ENCODE measurements at places on chromosomes 11 and 22.

DNA sequence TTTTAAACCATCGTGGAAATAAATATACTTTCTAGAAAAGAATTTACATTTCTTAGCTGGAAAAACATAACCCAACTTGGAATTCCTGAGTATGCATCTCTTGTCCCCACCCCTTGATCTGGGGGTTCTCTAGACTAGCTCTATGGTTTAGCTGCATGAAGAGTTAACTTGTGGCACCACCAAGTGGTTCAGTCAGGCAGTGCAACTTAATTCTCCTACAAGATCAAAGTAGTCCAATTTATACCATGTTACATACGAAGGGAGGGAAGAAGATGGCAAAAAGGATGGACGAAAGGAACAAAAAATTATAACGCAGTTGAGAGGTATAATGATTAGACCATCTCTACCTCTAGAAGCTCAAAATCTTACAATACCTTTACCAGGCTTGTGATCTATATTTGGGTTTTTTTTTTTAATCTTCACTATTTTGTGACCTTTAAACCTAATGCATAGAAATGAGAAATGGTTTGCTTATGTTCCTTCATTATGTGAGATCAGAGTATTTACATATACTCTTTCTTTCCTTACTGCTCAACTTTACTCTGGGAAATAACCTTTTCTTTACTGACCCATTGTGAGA, 28.5 kb upstream of the ALKBH3 start:
- no peak overlapping the region for H3K27ac ChIP-seq
- H3K4me3 ChIP-seq, result no peak overlapping the region
- H3K27me3 ChIP-seq, result no peaks in the 10 kb centered on the region
- peak; percentile 37 for DNase-seq
- H3K4me1 ChIP-seq, result no peaks in the 10 kb centered on the region

- no peaks in the 10 kb centered on the region for H3K36me3 ChIP-seq
- no peak overlapping the region for H3K4me3 ChIP-seq
- H3K4me1 ChIP-seq, result peaks cover 4% of the 10 kb centered on the region
Observed at GRCh38 chr22:37345863-37346504, 63.7 kb downstream of the CYTH4 start.

- peaks cover 14% of the 10 kb centered on the region for H3K27me3 ChIP-seq
- H3K36me3 ChIP-seq, result peaks cover 5% of the 10 kb centered on the region
- DNase-seq, result no peak
- no peak overlapping the region for H3K4me3 ChIP-seq
Observed at GRCh38 chr22:49184736-49185135, 642.9 kb downstream of the BRD1 start.

- DNase-seq, result no peak
- H3K4me1 ChIP-seq, result no peaks in the 10 kb centered on the region
- no peaks in the 10 kb centered on the region for H3K27me3 ChIP-seq
- H3K4me3 ChIP-seq, result no peak overlapping the region
- H3K36me3 ChIP-seq, result no peaks in the 10 kb centered on the region
Observed at GRCh38 chr11:38156495-38157146, 1558.6 kb upstream of the RAG2 start.

Measured in memory B cell (primary cell).